HCT116 (cell line): ENCODE measurements at places on chromosomes 5 and 9.

- DNase-seq, result no peak
Measured at GRCh38 chr5:91328743-91329142, 54.4 kb downstream of the ARRDC3 start.

DNA sequence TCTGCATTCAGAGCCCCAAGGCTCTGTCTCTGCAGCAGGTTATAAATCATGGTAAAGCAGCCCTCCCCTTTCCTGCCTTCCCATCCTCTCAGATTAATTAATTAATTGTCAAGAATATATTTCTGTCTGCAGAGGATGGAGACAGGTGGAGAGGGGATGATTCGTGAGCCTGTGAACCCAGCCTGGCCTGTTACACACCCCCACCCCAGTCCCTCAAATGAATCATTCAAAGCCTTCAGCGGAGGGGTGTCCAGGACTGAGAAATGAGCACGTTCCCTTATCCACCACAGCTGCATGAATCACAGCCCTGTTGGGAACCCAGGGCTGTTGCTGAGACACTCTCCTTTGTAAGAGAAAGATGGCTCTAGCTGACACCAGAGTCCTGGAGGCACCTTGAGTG, 56.0 kb downstream of the NIPAL4 start:
- DNase-seq, result no peak

GRCh38 chr9:16693616-16694015, 176.9 kb downstream of the BNC2 start:
- no peak for DNase-seq

DNA sequence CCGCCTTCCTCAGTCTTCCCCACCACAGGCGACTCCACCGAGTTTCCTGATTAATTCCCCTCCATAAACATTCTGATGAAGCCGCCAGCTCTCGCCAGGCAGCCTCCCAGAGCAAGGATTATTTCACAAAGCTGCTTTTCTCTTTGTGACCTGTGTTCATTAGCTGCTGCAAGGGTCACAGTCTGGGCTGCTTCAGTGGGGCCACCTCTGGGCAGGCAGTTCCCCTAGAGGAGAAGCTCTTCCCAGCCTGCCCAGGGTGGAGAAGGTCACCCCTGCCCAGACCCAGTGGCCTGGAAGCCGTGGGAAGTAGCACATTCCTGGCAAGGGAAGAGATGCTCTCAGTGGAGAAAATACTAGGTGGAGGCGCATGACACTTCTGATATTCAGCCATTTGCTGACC, 58.4 kb upstream of the RAPGEF1 start:
- DNase-seq, result no peak

DNA sequence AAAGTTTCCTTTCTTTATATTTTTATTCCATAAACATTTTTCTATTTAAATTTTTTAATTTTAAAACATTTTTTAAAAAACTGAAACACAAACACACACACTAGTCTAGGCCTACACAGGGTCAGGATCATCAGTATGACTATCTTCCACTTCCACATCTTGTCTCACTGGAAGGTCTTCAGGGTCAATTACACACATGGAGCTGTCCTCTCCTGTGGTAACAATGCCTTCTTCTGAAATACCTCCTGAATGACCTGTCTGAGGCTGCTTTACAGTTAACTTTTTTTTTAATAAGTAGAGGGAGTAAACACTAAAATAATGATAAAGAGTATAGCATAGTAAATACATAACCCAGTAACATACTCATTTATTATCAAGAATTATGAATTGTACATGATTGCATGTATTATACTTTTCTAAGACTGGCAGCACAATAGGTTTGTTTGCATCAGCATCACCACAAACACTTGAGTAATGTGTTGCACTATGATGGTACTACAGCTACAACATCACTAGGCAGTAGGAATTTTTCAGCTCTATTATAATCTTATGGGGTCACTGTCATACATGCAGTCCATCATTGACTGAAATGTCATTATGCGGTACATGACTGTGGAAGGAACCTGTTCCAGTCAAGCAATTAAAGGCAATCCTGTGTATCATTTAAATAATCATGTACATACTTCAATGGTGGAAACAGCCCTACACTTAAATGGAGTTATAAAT, 17.4 kb upstream of the CEP120 start:
- DNase-seq, result no peak

DNA sequence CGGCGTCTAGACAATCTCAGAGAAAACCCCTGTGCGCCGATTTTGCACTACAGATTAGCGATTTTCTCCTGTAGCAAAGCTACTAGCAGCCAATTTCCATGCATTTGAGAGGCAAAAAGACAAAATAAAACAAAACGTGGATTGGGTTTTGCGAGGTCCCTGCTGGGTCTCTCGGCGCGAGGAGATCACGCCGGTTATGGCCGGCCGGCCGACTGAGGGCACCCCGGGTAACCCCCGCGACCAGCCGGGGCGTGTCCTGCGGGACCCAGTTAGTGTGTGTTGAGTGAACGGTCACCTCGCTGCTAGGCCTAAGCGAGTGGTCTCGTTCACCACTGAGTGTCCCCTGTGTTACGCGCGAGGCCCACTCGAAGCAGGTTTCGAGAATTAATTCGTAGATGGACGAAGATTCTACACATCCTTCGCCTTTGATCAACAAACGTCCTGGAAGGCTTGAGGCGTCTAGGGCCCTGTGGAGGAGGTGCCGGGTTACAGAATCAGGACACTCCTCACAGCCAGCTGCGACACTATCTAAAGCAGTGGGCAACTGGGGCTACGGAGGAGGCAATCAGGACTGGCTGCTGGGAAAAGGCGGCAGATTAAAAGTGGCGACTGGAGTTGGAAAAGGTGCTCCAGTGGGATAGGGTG, 764 bp upstream of the VDAC1 start:
- no peak for DNase-seq

DNA sequence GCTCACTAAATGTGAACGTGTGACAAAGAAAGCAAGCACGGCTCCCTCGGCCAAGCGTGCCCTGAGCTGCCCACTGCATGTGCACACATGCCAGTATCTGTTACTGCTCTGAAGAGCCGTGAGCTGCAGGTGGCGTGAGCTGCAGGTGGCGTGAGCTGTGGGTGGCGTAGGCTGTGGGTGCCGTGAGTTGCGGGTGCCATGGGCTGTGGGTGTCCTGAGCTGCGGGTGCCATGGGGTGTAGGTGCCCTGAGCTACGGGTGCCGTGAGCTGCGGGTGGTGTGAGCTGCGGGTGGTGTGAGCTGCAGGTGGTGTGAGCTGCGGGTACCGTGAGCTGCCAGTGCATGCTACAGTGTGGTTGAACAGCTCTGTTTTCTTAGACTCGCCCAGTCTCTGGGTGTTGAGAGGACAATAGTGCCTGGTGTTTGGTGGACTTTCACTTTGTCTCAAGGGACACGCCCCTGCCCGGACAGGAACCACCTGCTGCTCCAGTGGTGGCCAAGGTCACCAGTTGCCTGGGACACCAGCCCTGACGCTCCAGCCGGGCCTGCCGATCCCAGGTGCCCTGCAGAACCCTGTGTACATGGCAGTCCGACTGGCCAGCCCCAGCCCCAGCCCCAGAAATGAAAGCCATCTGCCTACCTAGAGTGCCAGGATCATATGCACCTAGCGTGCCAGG, 6.7 kb downstream of the CCDC187 start:
- DNase-seq, result no peak

GRCh38 chr9:123338710-123339665, 17.0 kb upstream of the CRB2 start:
- no peak for DNase-seq

DNA sequence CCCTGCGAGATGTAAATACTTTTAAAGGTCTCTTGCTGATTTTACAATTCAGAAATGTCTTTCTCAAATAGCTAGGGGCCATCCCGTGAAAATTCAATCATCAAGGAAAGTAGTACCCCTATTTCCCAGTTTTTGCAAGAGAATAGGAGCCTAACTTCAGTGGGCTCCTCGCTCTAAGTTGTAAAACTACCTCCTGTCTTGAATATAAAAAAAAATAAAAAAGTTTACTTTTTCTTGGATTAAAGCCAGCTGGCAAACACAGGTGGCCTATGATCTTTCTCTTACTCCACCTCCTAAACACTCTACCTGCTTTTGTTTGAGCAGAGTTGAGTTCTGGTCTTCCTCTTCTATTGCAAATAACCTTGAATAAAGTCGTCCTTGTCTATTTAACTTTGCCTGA, 79.4 kb downstream of the SLCO4C1 start:
- DNase-seq, result no peak

DNA sequence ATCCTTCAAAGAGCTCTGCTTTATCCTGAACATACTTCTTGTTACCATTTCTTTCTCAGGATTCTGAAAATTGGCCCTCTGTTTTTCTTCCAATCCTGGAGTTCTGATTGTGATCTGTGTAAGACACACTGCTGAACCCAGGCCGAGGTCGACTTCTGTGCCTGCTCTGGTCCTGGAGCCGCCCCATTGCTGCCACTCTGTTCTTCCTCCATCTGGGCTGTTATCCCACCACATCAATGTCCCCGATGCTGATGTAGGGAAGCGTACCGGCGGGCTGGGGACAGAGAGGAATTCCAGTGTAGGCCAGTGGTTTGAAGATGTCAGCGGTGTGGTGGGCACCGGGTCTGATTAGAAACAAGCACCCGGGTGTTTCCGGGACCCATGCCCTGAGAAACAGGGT, 102.5 kb downstream of the LIFR start:
- DNase-seq, result no peak

GRCh38 chr9:14051419-14051818, 262.5 kb downstream of the NFIB start:
- no peak for DNase-seq

- DNase-seq, result no peak
Measured at GRCh38 chr5:758698-759053, 25.9 kb downstream of the ZDHHC11B start.

DNA sequence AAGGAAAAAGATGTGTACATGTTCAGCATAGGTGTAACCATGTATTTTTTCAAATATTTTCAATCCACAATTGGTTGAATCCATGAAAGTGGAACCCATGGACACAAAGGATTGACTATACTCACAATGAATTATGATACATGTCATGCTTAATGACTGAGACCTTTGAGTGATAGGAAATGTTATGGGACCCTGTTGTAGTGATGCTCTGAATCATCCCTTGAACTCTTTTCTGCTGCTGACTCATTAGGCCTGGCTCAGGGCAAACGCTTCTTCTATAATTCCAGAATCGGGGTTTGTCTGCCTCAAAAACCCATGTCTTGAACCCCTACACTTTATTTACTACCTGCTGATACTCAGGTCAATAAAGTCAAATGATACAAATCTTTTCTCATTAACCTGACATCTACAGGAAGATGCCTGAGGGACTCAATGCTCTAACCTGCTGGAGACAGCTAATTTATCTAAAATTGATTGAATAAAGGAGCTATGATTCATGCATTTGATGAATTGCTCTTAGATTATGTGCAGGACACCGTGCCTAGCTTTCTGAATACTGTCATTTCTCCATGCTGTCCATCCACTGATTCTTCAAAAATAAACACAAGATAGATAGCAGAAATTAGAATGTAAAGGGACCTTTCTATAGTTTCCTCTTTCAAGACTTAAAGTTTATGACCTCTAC, 260.1 kb downstream of the PRELID2 start:
- peak; percentile 53 for DNase-seq

GRCh38 chr5:83055166-83055565, 22.0 kb downstream of the TMEM167A start:
- no peak for DNase-seq

GRCh38 chr9:33638391-33638915, 114.4 kb downstream of the ANKRD18B start:
- DNase-seq, result no peak

GRCh38 chr9:130689937-130690700, 3.5 kb upstream of the EXOSC2 start:
- peak; percentile 69 for DNase-seq

DNA sequence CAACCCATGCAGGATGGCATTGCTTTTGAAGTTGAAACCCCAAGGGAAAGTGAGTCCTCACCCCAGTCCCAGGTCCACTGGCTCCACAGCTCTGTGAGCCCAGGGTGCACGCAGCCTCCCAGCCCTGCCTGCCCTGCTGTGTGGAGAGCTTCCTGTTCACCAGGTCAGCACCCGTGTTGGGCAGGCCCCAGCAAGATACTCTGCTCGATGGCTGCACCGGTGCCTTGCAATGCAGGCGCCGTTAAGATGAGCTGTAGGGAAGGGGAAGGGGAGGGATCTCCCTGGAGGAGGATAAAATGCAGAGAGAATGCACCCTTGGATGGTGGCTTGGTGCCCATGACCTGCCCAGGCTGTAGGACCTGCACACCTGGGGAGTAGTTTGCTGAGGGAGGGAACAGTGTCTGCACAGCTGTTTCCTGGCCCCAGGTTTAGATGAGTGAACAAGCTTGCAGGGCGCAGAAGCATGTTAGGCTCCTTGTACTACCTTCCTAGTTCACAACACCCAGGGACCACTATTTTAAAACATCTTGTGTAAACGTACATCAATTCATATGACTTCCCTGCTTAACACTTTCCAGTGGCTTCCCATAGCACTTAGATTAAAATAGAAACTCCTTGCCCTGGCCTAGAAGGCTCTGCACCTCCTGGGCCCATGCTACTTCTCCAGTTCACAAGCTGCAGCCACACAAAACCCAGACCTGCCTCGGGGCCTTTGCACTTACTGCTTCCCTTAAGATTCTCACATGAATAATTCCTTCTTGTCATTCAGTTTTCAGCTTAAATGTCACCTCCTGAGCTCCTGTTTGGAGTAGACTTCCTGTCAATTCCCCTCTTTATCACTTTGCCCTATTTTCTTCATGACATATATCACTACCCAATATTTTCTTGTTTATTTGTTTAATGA, 19.6 kb downstream of the FAT2 start:
- DNase-seq, result no peak

- no peak for DNase-seq
Measured at GRCh38 chr5:169299191-169299662, 1.7 kb downstream of the SLIT3 start.

- DNase-seq, result no peak
Measured at GRCh38 chr5:140083120-140083519, 30.8 kb upstream of the PURA start.

- no peak for DNase-seq
Measured at GRCh38 chr5:144468571-144468970, 297.9 kb downstream of the KCTD16 start.

- DNase-seq, result no peak
Measured at GRCh38 chr5:112692472-112692871, 45.2 kb upstream of the APC start.
